Lung (tissue), 17 donors: ENCODE measurements at places on chromosomes 16 and 17.

GRCh38 chr16:87653234-87653633 is 50.9 kb downstream of the JPH3 start:
- H3K4me3 ChIP-seq, result no peak overlapping the region
- peaks cover 5% of the 10 kb centered on the region for H3K27me3 ChIP-seq
- no peaks in the 10 kb centered on the region for H3K36me3 ChIP-seq
- H3K27ac ChIP-seq, result no peak overlapping the region
- DNase-seq, result no peak
- H3K4me1 ChIP-seq, result no peaks in the 10 kb centered on the region

- DNase-seq, result no peak
- H3K36me3 ChIP-seq, result no peaks in the 10 kb centered on the region
- peak overlapping the region; percentile 62 for H3K27ac ChIP-seq
Observed at GRCh38 chr17:50173335-50173941, 7.6 kb downstream of the SGCA start.

- no peaks in the 10 kb centered on the region for H3K27me3 ChIP-seq
- no peak overlapping the region for H3K4me3 ChIP-seq
- H3K27ac ChIP-seq, result no peak overlapping the region
- no peaks in the 10 kb centered on the region for H3K4me1 ChIP-seq
- DNase-seq, result no peak
Observed at GRCh38 chr17:29051194-29051593, 8.3 kb downstream of the PIPOX start.

DNA sequence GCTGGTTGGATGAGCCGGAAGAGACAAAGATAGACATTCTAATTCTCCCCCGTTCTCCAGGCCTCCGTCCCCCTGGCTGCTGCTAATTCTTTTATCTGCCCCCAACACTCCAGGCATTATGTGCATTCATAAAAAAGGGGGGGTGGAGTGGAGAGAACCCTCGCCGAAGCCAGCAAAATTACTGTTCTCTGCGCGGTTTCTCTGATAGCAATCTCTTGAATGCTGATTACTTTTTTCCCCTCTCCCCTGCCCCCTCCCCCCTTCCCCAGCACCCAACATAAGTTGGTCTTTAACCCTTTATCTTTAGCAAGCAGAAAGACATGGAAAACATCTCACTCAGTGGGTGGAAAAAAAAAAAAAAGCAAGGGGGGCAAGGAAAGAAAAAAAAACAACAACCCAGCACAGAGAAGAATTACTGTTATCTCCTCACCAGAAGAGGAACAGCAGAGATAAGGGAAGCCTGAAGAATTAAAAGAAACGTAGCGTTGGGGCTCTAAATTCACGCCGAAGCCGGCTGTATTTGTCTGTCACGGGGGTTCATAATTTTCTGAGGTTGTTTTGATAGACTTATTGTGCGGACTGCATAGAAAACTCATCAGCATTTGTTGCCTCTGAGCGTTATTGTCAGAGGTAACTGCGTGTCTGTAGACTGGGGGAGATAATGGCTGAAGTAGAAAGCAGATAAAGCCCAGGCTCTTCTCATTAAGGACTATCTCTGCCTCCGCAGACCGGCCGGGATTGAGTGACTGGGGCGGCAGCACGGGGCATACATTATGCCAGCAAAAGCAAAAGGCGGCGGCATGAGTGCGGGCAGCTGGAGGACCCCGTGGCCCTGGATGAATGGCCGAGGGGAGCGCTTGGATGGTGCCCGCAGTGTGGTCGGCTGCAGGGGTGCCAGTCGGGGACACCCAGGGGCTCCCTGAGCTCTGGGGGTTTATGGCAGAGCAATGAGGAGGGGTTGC is 126.9 kb downstream of the MRM1 start:
- DNase-seq, result no peak
- no peak overlapping the region for H3K4me3 ChIP-seq
- no peak overlapping the region for H3K27ac ChIP-seq
- H3K27me3 ChIP-seq, result peaks cover 13% of the 10 kb centered on the region

- DNase-seq, result no peak
- H3K4me1 ChIP-seq, result no peaks in the 10 kb centered on the region
- H3K36me3 ChIP-seq, result no peaks in the 10 kb centered on the region
- no peak overlapping the region for H3K27ac ChIP-seq
- no peaks in the 10 kb centered on the region for H3K27me3 ChIP-seq
Observed at GRCh38 chr17:53039981-53040380, 782.7 kb upstream of the KIF2B start.

DNA sequence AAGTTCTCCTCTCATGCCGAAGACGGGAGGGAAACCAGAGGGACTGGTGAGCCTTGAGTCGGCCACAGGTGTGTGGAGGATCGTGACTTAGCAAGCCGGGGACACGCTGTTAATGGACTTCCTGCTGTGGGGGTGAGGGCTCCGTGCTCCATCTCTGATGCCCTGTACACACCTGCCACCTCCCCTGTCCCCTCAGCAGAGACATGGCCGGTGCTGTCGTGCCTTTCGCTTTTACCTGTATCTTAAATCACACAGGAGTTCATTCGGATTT is 75.9 kb upstream of the ZNF750 start:
- peaks cover 31% of the 10 kb centered on the region for H3K4me1 ChIP-seq
- H3K36me3 ChIP-seq, result peaks cover 25% of the 10 kb centered on the region
- no peaks in the 10 kb centered on the region for H3K27me3 ChIP-seq
- DNase-seq, result no peak
- no peak overlapping the region for H3K27ac ChIP-seq

GRCh38 chr17:50426814-50427787 is 1.1 kb downstream of the ACSF2 start:
- no peaks in the 10 kb centered on the region for H3K36me3 ChIP-seq
- H3K27me3 ChIP-seq, result no peaks in the 10 kb centered on the region
- H3K27ac ChIP-seq, result peak overlapping the region; percentile 86
- DNase-seq, result peak; percentile 56

DNA sequence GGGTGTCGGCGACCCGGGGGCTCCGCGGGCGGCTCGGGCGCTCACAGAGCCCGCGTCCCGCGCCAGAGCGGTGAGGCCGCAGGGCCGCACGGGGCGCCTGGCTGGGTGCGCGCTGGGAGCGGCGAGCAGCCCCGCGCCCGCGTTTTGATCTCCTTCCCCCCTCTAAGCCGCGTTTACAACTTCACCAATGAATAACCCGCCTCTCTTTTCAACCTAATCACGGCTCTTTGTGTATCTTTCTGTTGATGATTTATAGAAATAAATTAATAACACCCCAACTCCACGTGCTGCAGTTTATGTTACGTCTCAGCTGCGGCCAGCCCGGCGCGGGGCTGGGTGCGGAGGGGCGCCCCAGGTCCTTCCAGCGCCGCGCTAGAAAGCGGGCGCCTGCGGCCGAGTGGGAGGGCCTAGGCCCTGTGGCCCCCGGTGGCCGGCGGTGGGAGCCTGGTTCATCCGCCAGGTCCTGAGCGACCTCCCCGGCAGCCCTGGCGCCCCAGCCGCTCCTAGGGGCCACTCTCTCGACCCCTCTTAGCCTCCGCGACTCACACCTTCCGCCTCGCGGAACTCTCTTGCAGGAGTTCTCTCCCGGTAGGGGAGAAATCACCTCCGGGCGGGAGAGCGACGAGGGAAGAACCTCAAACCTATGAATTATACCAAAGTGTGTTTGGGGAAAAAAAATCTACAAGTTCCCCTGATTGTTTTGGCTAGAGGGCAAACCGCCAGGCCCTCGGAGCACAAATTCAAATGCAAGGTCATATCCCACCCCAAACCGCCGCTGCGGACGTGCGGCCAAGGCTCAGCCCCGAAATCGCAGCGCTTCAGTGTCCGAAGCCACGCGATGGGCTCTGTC is 1.9 kb downstream of the HNF1B start:
- peaks cover 6% of the 10 kb centered on the region for H3K4me1 ChIP-seq
- DNase-seq, result peak; percentile 32
- H3K27me3 ChIP-seq, result peaks cover 70% of the 10 kb centered on the region
- peak overlapping the region; percentile 57 for H3K4me3 ChIP-seq
- H3K27ac ChIP-seq, result no peak overlapping the region
- no peaks in the 10 kb centered on the region for H3K36me3 ChIP-seq

DNA sequence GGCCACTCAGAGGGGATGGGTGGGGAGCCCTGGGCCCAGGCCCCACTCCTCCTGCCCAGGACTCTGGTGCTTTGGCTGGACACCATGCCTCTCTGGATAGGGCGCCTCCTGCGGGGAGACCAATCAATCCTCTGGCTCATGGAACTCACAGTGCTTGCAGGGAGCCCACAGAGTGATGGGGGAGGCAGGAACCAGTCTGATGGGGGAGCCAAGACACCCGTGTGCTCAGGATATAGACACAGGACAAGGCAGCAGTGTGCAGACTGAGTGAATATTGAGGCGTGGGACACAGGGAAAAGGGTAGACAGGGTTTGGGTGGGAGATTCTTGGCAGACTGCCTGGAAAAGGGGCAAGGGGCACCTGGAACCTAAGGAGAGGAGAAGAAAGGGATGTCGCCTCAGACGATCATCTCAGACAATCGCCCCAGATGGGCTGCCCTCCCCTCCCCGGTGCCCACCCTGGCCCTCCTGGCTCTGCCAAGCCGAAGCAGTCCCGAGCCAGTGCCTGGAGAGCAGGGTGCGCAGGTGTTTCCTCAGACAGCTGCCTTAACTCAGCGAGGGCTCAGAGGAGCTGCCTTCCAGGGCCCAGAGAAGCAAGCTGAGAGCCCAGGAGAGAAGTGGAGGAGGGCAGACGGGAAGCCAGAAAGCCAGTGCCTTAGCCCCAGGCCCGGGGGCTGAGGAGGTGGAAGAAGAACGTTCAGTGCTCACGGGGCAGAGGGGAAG is 37.4 kb upstream of the DLX4 start:
- H3K36me3 ChIP-seq, result no peaks in the 10 kb centered on the region
- no peak for DNase-seq
- no peaks in the 10 kb centered on the region for H3K4me1 ChIP-seq
- H3K27me3 ChIP-seq, result no peaks in the 10 kb centered on the region

DNA sequence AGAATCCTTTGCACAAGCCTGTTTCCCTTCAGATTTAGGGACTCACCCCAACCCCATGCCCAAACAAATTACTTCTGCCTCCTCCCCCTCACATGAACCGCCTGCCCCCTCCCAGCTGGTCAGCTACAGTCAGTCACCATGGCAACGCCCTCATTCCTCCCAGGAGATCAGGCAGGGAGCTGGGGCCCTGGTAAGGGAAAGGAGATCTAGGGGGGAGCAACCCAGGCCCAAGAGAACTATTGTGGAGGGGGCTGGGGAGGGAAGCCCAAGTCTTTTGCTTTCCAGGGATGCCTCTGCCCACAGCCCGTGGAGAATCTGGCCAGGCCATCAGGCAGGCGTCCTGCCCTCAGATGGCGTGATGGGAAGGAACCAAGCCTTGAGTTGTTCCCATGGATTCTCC is 2.8 kb downstream of the FAM171A2 start:
- H3K27me3 ChIP-seq, result no peaks in the 10 kb centered on the region
- H3K4me3 ChIP-seq, result no peak overlapping the region
- DNase-seq, result peak; percentile 79
- H3K36me3 ChIP-seq, result no peaks in the 10 kb centered on the region
- H3K4me1 ChIP-seq, result peaks cover 30% of the 10 kb centered on the region

- no peaks in the 10 kb centered on the region for H3K36me3 ChIP-seq
- no peaks in the 10 kb centered on the region for H3K4me1 ChIP-seq
- H3K4me3 ChIP-seq, result no peak overlapping the region
Observed at GRCh38 chr16:74758801-74759200, 15.8 kb downstream of the FA2H start.

- no peaks in the 10 kb centered on the region for H3K27me3 ChIP-seq
- H3K4me3 ChIP-seq, result no peak overlapping the region
- peak overlapping the region; percentile 82 for H3K27ac ChIP-seq
- H3K36me3 ChIP-seq, result peaks cover 6% of the 10 kb centered on the region
Observed at GRCh38 chr16:28140788-28141618, 70.8 kb downstream of the XPO6 start.

DNA sequence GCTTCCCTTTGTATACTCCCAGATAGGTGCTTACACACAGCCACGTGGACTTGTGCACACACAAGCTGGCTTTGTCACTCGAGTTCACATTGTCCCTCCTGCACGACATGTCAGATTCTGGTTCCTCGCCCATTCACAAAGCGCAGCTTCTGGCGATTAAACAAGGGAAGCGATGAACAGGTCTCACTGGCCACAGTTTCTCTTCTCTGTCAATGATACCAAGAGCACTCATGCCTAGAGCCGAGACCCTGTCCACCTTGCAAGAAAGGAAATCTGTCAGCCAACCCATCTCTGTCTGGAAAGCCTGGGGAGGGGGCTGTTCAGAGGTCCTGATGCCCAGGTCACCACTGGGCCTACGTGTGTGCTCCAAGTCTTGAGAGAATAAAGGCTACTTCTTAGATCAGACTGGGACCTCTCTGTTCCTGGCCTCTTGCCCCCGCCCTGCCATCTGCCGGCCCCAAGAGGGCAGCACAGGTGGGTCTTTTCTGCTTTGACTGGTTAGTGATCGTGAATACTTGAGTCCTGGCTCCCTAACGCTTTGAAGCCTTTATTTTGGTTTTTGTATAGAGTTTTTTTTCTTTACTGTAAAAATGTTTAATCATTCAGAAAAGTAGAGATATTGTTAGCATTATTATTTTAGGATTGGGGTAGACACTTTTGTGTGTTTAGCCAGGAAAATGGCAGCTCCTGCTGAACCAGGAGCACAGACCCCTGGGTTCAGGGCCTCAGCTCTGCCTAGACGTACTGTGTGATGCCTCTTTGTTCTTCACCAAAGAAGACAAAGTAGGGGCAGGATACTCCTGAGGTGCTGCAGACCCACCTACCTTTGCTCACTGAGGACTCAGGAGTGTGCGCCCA is 104.7 kb downstream of the MRM1 start:
- H3K36me3 ChIP-seq, result no peaks in the 10 kb centered on the region
- H3K4me1 ChIP-seq, result no peaks in the 10 kb centered on the region
- DNase-seq, result peak; percentile 7
- H3K27ac ChIP-seq, result no peak overlapping the region
- peaks cover 14% of the 10 kb centered on the region for H3K27me3 ChIP-seq

DNA sequence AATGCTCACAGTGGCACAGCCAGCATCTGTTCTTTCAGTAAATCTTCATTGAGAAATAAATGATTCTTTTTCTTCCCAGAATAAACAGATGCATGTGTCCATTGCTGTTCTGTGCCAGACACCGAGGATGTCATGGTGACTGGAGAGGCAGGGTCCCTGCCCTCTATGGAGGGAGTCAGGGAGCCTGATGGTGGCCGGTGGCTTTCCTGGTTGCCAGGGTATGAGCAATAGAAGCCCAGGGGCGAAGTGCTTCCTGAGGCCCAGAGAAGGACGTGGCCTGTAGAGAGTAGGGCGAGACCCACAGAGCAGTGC is 29.9 kb upstream of the NUDT16L1 start:
- H3K4me3 ChIP-seq, result no peak overlapping the region
- no peaks in the 10 kb centered on the region for H3K27me3 ChIP-seq
- H3K4me1 ChIP-seq, result peaks cover 20% of the 10 kb centered on the region
- DNase-seq, result no peak

DNA sequence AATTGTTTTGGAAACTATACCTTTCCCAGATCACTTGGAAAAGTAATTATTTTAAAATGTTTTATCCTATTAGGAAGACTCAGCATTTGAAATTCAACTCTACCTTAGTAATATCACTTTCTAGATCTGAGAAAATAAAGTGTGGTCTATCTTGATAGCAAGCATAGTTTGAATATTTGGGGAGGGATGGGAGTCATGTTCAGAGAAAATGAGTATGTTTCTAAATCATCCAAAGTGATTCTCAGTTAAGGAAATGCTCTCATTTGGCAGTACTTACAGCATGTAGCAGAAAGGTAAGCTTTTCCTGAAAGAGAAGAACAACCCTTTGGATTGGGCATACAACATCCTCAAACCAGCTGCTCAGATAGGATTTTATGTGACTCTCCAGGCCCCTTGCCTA is 6.9 kb downstream of the C17orf75 start:
- H3K4me1 ChIP-seq, result no peaks in the 10 kb centered on the region
- H3K27ac ChIP-seq, result no peak overlapping the region
- H3K4me3 ChIP-seq, result no peak overlapping the region
